Caco-2 (cell line): ENCODE measurements at places on chromosomes 12 and 14. TPM values are rescaled to one million over a fixed set of nuclear protein-coding genes. Genes with fewer than 3 reads are reported as not detected.

GRCh38 chr14:54922598-54922997, 20.0 kb upstream of the GCH1 start:
- H3K4me1 ChIP-seq, result no peaks in the 10 kb centered on the region
- no peak overlapping the region for H3K27ac ChIP-seq
- H3K4me3 ChIP-seq, result no peak overlapping the region
- no peaks in the 10 kb centered on the region for H3K27me3 ChIP-seq
- H3K36me3 ChIP-seq, result no peaks in the 10 kb centered on the region

GRCh38 chr14:103488960-103489359, 33.7 kb downstream of the CKB start:
- no peaks in the 10 kb centered on the region; the same call in 1 of the 2 replicates for H3K36me3 ChIP-seq
- no peak overlapping the region for H3K4me3 ChIP-seq
- no peak for DNase-seq
- no peak overlapping the region for H3K27ac ChIP-seq
- H3K4me1 ChIP-seq, result no peaks in the 10 kb centered on the region

DNA sequence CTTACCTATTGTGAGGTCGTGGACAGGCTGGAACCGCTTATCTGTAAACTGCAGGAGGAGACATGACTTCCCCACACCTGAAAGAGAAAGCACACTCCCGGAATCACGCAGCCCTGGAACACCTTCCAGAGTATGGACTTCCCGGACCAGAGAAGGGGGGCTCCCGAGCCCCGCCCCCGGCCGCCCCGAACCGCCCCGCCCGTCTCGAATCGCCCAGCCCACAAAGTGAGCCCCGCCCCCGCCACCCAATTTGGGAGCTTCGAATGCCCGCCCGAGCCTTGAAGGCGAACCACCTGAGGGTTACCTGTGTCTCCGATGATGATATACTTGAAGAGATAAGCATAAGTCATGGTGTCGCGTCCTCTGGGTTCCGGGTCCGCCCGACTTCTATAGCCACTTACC, 235 bp downstream of the RAB2B start:
- H3K4me1 ChIP-seq, result peaks cover 3% of the 10 kb centered on the region; the same call in 1 of the 2 replicates
- peak overlapping the region; percentile 83 for H3K4me3 ChIP-seq
- no peak for DNase-seq
- no peaks in the 10 kb centered on the region for H3K27me3 ChIP-seq
- peak overlapping the region; percentile 97 for H3K27ac ChIP-seq

DNA sequence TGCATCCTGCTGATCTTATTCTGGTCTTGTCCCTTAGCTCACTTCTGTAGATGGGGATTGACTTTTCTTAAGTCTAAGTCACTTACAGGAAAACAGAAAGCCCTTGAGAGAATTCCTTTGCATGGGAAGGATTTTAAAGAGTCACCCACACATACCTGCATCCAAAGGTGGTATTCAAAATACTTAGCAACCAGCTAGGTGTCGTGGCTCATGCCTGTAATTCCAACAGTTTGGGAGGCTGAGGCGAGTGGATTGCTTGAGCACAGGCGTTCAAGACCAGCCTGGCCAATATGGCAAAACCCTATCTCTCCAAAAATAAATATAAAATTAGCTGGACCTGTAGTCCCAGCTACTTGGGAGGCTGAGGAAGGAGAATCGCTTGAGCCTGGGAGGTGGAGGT, 14.2 kb downstream of the FGF6 start:
- no peak for DNase-seq
- H3K27ac ChIP-seq, result no peak overlapping the region
- no peak overlapping the region for H3K4me3 ChIP-seq

GRCh38 chr12:132664206-132665148, 22.7 kb downstream of the POLE start:
- H3K27ac ChIP-seq, result no peak overlapping the region
- no peaks in the 10 kb centered on the region for H3K4me1 ChIP-seq
- DNase-seq, result no peak
- peaks cover 3% of the 10 kb centered on the region for H3K36me3 ChIP-seq
- H3K27me3 ChIP-seq, result no peaks in the 10 kb centered on the region
- no peak overlapping the region for H3K4me3 ChIP-seq

GRCh38 chr12:92786045-92786444, 83.3 kb downstream of the PLEKHG7 start:
- no peak overlapping the region for H3K4me3 ChIP-seq
- no peaks in the 10 kb centered on the region for H3K27me3 ChIP-seq
- no peaks in the 10 kb centered on the region for H3K4me1 ChIP-seq
- H3K36me3 ChIP-seq, result no peaks in the 10 kb centered on the region

The DAO gene
- not detected in 2 replicates for total RNA-seq

GRCh38 chr12:54030889-54031471, 1.9 kb upstream of the HOXC5 start:
- H3K36me3 ChIP-seq, result no peaks in the 10 kb centered on the region; the same call in 1 of the 2 replicates
- H3K27me3 ChIP-seq, result no peaks in the 10 kb centered on the region
- no peak overlapping the region for H3K4me3 ChIP-seq

DNA sequence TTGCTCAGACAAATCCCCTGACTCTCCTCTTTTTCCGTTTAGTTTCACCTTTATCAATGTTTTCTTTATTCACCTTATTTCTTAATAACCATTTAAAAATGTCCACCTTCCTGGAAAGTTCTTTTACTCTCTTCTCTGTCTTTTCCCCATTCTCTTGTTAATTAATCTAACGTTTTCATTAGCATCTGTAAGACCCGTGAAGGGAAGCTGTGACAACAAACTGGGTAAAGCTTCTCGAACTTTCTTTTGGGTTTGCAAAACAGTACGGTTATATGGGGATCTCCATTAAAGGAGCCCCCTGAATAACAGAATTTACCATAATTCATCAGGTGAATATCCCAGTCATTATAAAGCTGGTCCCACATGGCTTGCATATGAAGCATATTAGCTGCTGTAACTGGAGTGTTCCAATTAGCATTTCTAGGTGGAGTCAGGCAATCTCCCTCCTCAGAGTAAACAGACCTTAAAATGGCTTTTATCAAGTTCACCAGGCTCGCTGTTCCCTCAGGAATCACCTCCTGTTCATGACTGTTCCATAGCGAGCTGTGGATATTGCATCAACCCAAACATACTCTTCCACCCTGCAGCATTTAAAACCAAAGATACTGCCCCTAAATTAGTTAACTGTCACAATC, 42.4 kb downstream of the TMEM30B start:
- H3K36me3 ChIP-seq, result no peaks in the 10 kb centered on the region
- H3K4me3 ChIP-seq, result no peak overlapping the region
- no peak for DNase-seq
- H3K27ac ChIP-seq, result no peak overlapping the region

- peaks cover 37% of the 10 kb centered on the region for H3K4me1 ChIP-seq
- H3K4me3 ChIP-seq, result no peak overlapping the region
- H3K36me3 ChIP-seq, result no peaks in the 10 kb centered on the region
- peak; percentile 46 for DNase-seq
Observed at GRCh38 chr14:103105580-103106150, 11.1 kb downstream of the EXOC3L4 start.

DNA sequence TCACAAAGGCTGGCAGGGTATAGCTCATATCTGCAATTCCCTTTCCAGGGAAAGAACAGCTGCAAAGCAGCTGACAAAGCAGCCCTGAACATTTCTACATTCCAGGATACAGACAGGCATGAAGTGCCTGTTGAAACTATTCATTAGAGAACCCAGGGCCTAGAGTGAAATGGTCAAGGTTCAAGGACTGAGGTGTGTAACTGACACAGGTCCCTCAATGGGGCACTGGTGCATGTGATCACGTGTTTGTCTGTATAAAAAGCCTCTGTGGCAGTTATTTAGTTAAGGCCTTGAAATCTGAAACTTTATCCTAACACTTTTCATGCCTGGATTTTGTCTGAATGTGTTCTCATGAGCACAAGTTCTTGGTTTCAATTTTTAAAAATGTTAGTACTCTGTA, 47.1 kb downstream of the GIT2 start:
- DNase-seq, result no peak
- H3K27ac ChIP-seq, result no peak overlapping the region
- peaks cover 1% of the 10 kb centered on the region; the same call in 1 of the 2 replicates for H3K36me3 ChIP-seq
- H3K27me3 ChIP-seq, result no peaks in the 10 kb centered on the region
- H3K4me1 ChIP-seq, result no peaks in the 10 kb centered on the region

GRCh38 chr12:23617749-23618148, 331.7 kb downstream of the SOX5 start:
- no peaks in the 10 kb centered on the region for H3K36me3 ChIP-seq
- H3K4me3 ChIP-seq, result no peak overlapping the region
- H3K4me1 ChIP-seq, result no peaks in the 10 kb centered on the region
- H3K27me3 ChIP-seq, result no peaks in the 10 kb centered on the region
